ENCODE measurements at places on chromosomes 6 and 20. TPM values are rescaled to one million over a fixed set of nuclear protein-coding genes. Genes with fewer than 3 reads are reported as not detected.

PNLDC1 gene
- total RNA-seq: 2.0 TPM

LCA5 gene
- total RNA-seq: 5.7 TPM

IL20RA gene
- total RNA-seq: 0.17 TPM

CAP2 gene
- 0.86 TPM for total RNA-seq

BCLAF1 gene
- 56.8 TPM for total RNA-seq

TMX4 gene
- total RNA-seq: 20.5 TPM

RAD21L1 gene
- under 0.01 TPM for total RNA-seq

EEF1A2 gene
- 0.79 TPM for total RNA-seq

KHDC1L gene
- not detected for total RNA-seq

HLA-DMA gene
- total RNA-seq: 4.6 TPM

KIF25 gene
- not detected for total RNA-seq

THBS2 gene
- 213 TPM for total RNA-seq

TMEM239 gene
- total RNA-seq: under 0.01 TPM

TFEB gene
- total RNA-seq: 1.5 TPM

C6orf15 gene
- not detected for total RNA-seq

ADGRF1 gene
- not detected for total RNA-seq

PCSK2 gene
- not detected for total RNA-seq

PPP1R16B gene
- total RNA-seq: under 0.01 TPM

MUC21 gene
- total RNA-seq: not detected

WFDC6 gene
- total RNA-seq: not detected

KCNK5 gene
- not detected for total RNA-seq

DEFB132 gene
- not detected for total RNA-seq

All from bronchial smooth muscle cell (primary cell).